ENCODE measurements at places on chromosomes 1 and 21.

DNA sequence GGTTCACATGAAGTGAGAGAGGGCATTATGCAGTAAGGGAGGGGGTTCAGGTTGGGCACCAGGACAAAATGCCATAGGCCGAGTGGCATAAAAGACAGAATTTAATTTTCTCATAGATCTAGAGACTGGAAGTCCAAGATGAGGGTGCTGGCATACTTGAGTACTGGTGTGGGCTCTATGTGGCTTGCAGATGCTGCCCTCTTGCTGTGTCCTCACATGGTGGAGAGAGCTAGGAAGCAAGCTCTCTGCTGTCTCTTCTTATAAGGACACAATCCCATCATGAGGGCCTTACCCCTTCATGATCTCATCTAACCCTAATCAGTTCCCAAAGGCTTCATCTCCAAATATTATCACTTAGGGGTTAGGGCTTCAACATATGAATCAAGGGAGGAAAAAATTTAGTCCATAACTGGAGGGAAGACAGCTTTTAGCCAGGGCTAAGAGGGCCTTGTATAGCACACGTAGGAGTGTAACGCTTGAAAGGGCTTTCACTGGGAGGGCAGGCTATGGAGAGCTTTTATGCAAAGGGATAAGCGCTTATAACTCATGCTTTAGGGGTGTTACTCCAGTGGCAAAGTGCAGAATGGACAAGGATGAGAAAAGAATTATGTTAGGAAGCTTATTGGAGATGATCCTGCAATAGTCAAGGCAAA is 64.5 kb downstream of the PLPPR5 start:
- no peak for DNase-seq

- no peak for DNase-seq
These were observed 251.9 kb downstream of the SDCCAG8 start for GRCh38 chr1:243507672-243508302.

GRCh38 chr1:205451759-205452164 is 4.1 kb downstream of the BLACAT1 start:
- no peak for DNase-seq

- no peak for DNase-seq
These were observed 7.8 kb downstream of the PIK3CD start for GRCh38 chr1:9659328-9659727.

GRCh38 chr1:218401441-218401997 is 56.4 kb downstream of the TGFB2 start:
- no peak for DNase-seq

DNA sequence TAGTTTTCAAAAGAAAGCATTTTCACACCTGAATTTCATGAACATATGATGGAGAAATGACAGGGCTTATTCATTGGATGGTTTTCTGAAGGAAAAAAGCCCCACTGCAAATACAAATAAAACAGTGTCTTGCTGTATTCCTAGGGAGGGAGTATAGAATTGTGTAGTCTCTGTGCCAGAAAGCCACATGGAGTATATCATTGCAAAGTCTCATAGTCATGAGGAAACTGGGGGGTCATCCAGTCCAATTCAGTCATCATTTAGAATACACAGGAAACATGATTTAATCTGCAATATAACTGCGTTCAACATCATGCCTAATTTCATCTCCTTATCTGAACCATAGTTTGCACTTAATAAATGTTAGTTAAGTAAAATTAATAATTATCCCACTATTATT is 222.3 kb downstream of the NTNG1 start:
- no peak for DNase-seq

DNA sequence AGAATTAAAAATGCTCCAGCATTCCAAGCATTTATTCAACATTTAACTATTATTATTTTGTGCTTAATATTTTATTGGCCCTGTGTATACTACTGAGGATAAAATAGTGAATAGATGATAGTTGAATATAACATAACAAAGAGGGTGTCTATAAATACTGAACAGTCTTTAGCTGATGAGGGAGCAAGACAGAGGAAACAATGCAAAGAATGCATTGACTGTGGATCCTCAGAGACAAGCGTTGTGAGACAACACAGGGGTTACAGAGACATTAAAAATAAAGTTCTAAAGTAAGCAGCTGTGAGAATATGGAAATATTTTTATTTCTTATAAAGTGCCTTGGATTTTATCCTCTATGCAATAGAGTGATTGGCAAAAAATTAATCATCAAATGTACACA is 1133.1 kb downstream of the PLA2G4A start:
- no peak for DNase-seq

DNA sequence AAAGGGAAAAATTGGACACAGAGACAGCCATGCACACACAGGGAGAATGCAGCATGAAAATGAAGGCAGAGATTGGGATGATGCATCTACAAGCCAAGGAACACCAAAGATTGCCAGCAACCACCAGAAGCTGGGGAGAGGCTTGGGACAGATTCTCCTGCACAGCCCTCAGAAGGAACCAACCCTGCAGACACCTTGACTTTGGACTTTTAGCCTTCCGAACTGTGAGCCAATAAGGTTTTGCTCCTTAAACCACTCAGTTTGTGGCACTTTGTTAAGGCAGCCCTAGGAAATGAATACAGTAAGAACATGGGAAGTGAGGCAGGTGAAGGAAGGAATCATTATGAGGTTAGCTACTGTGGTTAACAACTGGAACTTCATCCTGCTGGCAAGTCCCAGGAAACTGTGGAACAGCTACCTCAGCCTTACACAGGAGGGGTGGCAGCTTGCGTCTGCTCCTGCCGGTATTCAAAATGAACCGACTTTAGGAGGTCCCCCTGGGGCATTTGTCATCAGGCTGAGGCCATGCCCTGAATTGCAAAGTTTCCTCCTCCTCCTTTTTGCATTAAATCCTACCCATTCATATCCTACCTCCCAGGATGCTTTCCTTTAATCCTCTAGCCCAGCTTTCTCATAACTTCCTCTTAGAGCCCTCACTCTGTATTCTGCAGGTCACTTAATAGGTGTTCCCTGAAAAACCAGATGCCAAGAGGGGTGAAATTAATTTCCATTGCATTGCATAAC is 15.4 kb downstream of the CD247 start:
- no peak for DNase-seq

GRCh38 chr1:114986286-114986685 is 43.3 kb upstream of the TSHB start:
- no peak for DNase-seq
